Stimulated activated CD4-positive, alpha-beta T cell treated with anti-CD3 and anti-CD28 coated beads, Interleukin-4, amount 100 ng/mL, for 24 hours (primary cell): ENCODE measurements at places on chromosomes 7 and 10.

- DNase-seq = no peak
These were observed 675.0 kb upstream of the MBL2 start for GRCh38 chr10:53447576-53447975.

GRCh38 chr7:67821116-67821515 is 824.5 kb downstream of the TYW1 start:
- no peak for DNase-seq

DNA sequence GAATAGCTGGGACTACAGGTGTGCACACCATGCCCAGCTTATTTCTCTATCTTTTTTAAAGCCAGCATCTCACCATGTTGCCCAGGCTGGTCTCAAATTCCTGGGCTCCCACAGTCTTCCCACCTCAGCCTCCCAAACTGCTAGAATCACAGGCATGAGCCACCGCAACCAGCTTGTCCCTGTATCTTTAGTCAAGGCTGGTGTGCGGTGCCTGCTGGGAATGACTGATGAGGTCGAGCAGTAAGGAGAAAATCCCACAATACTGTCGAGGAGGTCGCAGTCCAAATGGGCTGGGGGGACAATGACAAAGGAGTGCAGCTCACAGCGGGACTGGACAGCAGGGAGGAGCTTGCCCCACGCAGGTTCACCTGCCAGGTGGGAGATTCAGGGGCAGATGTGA is 50.2 kb upstream of the CALN1 start:
- no peak for DNase-seq

DNA sequence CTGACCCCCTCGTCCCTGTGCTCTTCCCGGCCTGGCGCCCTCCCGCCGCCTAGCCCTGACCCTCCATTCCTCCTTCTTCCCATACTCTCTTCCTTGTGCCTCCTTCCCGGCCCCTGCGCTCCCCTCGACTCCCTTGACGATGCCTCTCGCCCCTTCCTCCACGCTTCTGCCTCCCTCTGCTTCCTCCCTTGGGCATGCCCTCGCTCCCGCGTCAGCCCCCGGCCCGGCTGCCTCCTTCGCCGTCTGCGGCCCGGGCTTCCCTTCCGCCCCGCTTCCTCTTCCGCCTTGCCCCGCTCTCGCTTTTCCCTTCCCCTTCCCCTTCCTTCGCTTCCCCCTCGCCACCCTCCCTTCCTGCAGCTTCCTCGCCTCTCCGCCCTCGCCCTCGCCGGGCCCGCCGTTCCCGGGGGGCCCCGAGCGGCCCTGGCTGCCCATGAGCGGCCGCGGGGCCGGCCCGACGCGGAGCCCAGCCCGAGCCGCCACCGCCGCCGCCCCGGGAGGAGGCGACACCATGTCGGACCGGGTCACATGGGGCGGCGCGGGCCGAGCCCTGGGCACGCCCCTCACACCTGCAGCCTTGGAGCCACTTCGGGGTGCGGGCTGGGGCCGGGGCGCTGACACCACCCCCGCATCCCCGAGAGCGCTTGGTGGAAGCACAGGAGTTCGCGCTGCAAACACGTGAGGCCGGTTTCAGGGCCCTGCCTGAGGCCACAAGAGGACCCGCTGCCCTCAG is at the start of gene FBXW4:
FBXW4 (minus strand) TSS at position 497 of the 730 bp plus-strand sequence; CDS start at position 432, 65 bp downstream.
- DNase-seq = peak; percentile 70

- peak; percentile 9 for DNase-seq
These were observed 27.8 kb upstream of the NUB1 start for GRCh38 chr7:151313857-151314256.

- no peak for DNase-seq
These were observed 46.1 kb upstream of the RAB18 start for GRCh38 chr10:27457966-27458365.

GRCh38 chr7:126657599-126658358 is 595.0 kb downstream of the GRM8 start:
- no peak for DNase-seq

GRCh38 chr10:15433850-15434537 is 62.9 kb upstream of the FAM171A1 start:
- peak; percentile 45 for DNase-seq

GRCh38 chr10:28879875-28880682 is 202.8 kb downstream of the BAMBI start:
- no peak for DNase-seq

- peak; percentile 17 for DNase-seq
These were observed 13.7 kb downstream of the CISD1 start for GRCh38 chr10:58282615-58283014.

GRCh38 chr7:117322741-117323304 is at the start of gene WNT2:
TSS of gene WNT2 (minus strand) at chr7:117323058. CDS start at chr7:117322989, 69 bp downstream.
- DNase-seq = no peak

GRCh38 chr10:20888620-20889330 is 8.3 kb downstream of the NEBL start:
- DNase-seq = no peak

- no peak for DNase-seq
These were observed 10.4 kb downstream of the TNS3 start for GRCh38 chr7:47571331-47572093.
